D341Med (cell line): ENCODE measurements at places on chromosomes 11 and 22.

- DNase-seq, result no peak
Measured at GRCh38 chr22:40387746-40388145, 17.4 kb downstream of the SGSM3 start.

- no peak for DNase-seq
Measured at GRCh38 chr11:61598374-61598773, 17.5 kb upstream of the SYT7 start.

DNA sequence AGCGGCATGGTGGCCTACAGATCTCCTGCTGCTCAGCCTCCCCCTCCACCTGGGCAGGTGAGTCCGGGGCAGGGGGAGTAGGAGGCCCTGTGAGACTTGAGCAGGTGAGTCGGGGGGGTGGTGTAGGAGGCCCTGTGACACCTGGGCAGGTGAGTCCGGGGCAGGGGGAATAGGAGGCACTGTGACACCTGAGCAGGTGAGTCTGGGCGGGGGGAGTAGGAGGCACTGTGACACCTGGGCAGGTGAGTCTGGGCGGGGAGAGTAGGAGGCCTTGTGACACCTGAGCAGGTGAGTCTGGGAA lies 299.3 kb downstream of the BRD1 start:
- DNase-seq, result no peak

GRCh38 chr11:8047382-8047781 lies 33.6 kb upstream of the TUB start:
- DNase-seq, result no peak

GRCh38 chr11:124920870-124921609 lies 2.0 kb downstream of the HEPN1 start:
- DNase-seq, result no peak
